ENCODE measurements at places on chromosomes 11 and 22.

GRCh38 chr22:20425566-20426258 lies 11.9 kb downstream of the SCARF2 start:
- no peak for DNase-seq

GRCh38 chr11:37182031-37182430 lies 584.0 kb upstream of the RAG2 start:
- DNase-seq: no peak

- DNase-seq: no peak
Observed at GRCh38 chr11:1827095-1827813, 7.5 kb upstream of the SYT8 start.

GRCh38 chr11:17385492-17385891 lies 3.0 kb downstream of the KCNJ11 start:
- no peak for DNase-seq

DNA sequence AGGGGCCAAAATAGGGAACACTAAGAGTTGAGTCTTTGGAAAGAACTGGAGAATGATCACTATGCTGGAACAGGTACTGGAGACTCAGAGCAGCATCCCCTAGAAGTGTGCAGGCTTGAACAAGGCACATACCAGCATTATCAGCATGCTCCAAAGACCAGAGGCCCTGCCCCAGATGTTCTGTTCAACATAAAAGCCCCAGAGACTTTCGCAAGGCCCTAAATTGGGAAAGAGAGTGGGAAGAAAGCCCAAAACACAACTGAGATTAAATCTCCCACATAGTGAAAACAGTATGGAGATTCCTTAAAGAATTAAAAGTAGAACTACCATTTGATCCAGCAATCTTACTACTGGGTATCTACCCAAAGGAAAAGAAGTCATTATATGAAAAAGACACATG lies 9.4 kb downstream of the CNGA4 start:
- DNase-seq: no peak

All from CD4-positive, alpha-beta T cell treated with Interferon gamma for 1 hour (primary cell).